ENCODE measurements at places on chromosomes 2 and 18.

GRCh38 chr18:61896757-61897156 lies 4.0 kb upstream of the RNF152 start:
- DNase-seq: no peak

- no peak for DNase-seq
Observed at GRCh38 chr2:46349115-46349547, 51.9 kb downstream of the EPAS1 start.

GRCh38 chr2:201597397-201597796 lies 45.9 kb downstream of the TMEM237 start:
- no peak for DNase-seq

- DNase-seq: no peak
Observed at GRCh38 chr2:136404176-136404575, 286.2 kb upstream of the CXCR4 start.

- DNase-seq: no peak
Observed at GRCh38 chr2:70450641-70451250, 102.9 kb downstream of the TGFA start.

Measured in stimulated activated CD8-positive, alpha-beta memory T cell treated with anti-CD3 and anti-CD28 coated beads, Interleukin-12 subunit alpha, Interleukin-12 subunit beta, amount 100 ng/mL, for 1 hour (primary cell).